ENCODE measurements at places on chromosomes 3 and 15.
A peak's percentile ranks its signal among the peaks of the same experiment; 100 is the strongest.

GRCh38 chr3:191138937-191139336, 60.1 kb upstream of the OSTN start:
- H3K27me3 ChIP-seq = no peaks in the 10 kb centered on the region
- H3K4me1 ChIP-seq = no peaks in the 10 kb centered on the region
- no peaks in the 10 kb centered on the region for H3K36me3 ChIP-seq
- no peak overlapping the region for H3K27ac ChIP-seq
- no peak overlapping the region for H3K4me3 ChIP-seq
- no peak for DNase-seq

- H3K36me3 ChIP-seq = no peaks in the 10 kb centered on the region
- H3K27ac ChIP-seq = peak overlapping the region; percentile 57
- H3K4me1 ChIP-seq = no peaks in the 10 kb centered on the region
- H3K27me3 ChIP-seq = no peaks in the 10 kb centered on the region
Observed at GRCh38 chr3:114418724-114419543, 125.1 kb downstream of the TIGIT start.

DNA sequence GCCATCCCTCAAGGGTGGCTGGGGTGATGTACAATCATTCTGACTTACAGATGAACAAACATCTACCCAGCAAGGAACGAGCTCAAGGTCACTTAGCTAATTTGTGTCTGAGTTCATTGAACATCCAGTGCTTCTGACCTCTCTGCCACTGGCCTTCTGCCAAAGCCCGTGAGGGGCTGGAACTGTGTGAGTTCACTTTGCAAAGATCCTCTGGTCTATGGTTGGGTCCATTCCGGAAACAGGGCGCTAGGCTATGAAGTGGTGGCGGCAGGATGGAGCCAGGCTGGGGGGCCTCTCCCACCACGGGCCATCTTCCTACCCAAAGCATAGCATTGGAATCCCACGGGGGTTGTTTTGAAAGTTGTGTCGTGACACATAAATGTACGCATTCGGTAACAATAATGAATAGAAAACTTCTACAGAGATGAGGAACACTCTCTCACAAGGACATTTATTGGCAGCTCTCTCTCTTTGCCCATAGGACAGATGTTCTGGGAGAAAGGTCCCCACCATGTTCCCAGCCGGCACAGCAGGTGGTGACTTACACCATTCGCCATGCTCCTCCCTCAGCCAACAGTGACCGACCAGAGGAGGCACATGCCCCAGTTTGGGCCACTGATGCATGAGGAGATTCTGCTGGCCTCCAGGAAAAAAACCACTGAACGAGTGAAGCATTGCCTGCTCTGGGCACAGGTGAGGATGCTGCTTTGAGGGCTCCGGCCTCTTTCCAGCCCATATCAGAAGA, 214.7 kb upstream of the CHRNA7 start:
- no peak for DNase-seq
- no peaks in the 10 kb centered on the region for H3K4me1 ChIP-seq
- no peak overlapping the region for H3K27ac ChIP-seq
- no peak overlapping the region for H3K4me3 ChIP-seq
- no peaks in the 10 kb centered on the region for H3K27me3 ChIP-seq

- no peak overlapping the region for H3K4me3 ChIP-seq
- no peak for DNase-seq
- H3K4me1 ChIP-seq = no peaks in the 10 kb centered on the region
- no peak overlapping the region for H3K27ac ChIP-seq
- no peaks in the 10 kb centered on the region for H3K27me3 ChIP-seq
Observed at GRCh38 chr15:76251717-76252116, 59.6 kb downstream of the ETFA start.

GRCh38 chr15:70672081-70672480, 91.3 kb downstream of the UACA start:
- H3K4me1 ChIP-seq = no peaks in the 10 kb centered on the region
- no peak overlapping the region for H3K4me3 ChIP-seq
- H3K27me3 ChIP-seq = no peaks in the 10 kb centered on the region
- H3K27ac ChIP-seq = no peak overlapping the region

- H3K4me3 ChIP-seq = no peak overlapping the region
- no peaks in the 10 kb centered on the region for H3K27me3 ChIP-seq
- no peak for DNase-seq
- H3K4me1 ChIP-seq = no peaks in the 10 kb centered on the region
- no peaks in the 10 kb centered on the region for H3K36me3 ChIP-seq
- no peak overlapping the region for H3K27ac ChIP-seq
Observed at GRCh38 chr3:9198899-9199335, 50.5 kb downstream of the SRGAP3 start.

- no peaks in the 10 kb centered on the region for H3K36me3 ChIP-seq
- no peaks in the 10 kb centered on the region for H3K27me3 ChIP-seq
- H3K27ac ChIP-seq = no peak overlapping the region
- DNase-seq = no peak
- no peak overlapping the region for H3K4me3 ChIP-seq
- no peaks in the 10 kb centered on the region for H3K4me1 ChIP-seq
Observed at GRCh38 chr3:95511828-95512227, 1302.6 kb upstream of the EPHA6 start.

GRCh38 chr3:104578558-104578957, 788.2 kb upstream of the ALCAM start:
- H3K4me1 ChIP-seq = no peaks in the 10 kb centered on the region
- DNase-seq = no peak
- no peaks in the 10 kb centered on the region for H3K27me3 ChIP-seq
- no peak overlapping the region for H3K27ac ChIP-seq

- H3K27ac ChIP-seq = no peak overlapping the region
- H3K36me3 ChIP-seq = no peaks in the 10 kb centered on the region
- no peak for DNase-seq
- no peaks in the 10 kb centered on the region for H3K27me3 ChIP-seq
Observed at GRCh38 chr15:100794008-100794407, 85.6 kb upstream of the ALDH1A3 start.

- no peak overlapping the region for H3K27ac ChIP-seq
- no peak for DNase-seq
- H3K4me3 ChIP-seq = no peak overlapping the region
- H3K27me3 ChIP-seq = no peaks in the 10 kb centered on the region
Observed at GRCh38 chr15:41048397-41048796, 67.7 kb downstream of the INO80 start.

DNA sequence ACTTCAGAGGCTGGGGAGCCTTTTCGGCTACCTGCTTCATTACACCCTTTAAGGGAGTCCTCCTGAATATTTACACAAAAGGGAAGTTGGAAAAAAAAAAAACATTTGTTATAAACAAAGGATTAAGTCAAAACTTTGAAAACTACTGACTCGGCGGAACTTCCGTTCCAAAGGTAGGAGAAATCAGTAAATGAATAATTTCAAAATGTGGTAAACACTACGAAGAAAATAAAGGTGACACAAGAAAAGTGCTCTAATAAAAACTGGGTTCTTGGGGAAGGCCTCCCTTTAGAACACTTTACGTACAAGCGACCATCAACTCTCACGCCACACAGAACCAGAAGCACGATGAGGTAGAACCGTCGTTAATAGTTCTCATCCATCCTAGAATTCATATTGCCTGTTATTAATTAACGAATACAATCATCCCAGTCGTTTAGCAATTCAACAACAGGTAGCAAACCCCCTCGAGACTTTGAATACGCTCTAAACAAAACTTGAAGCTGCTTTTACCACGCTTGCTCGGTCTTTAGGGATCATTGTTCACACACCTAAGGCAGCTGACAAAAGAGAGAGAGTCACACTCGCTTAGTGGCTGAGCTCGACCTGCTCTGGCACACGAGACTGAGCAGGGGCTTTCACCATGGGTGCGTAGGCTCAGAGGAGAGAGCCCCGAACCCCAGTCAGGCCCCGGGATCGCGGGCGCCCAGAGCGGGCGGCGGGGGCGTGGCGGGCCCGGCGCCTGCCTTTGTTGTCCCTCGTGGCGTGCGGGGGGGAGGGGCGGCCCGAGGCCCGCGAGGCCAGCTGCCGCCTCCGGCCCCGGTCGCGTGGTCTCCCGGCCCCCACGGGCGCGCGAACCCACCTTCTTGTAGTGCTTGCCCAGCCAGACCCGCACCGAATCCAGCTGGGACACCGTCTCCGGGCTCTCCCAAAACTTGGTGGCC, 680 bp downstream of the SMARCC1 start:
- DNase-seq = peak; percentile 53
- H3K27ac ChIP-seq = peak overlapping the region; percentile 94
- no peaks in the 10 kb centered on the region for H3K36me3 ChIP-seq
- no peaks in the 10 kb centered on the region for H3K4me1 ChIP-seq

GRCh38 chr3:164658125-164658524, 420.2 kb downstream of the SI start:
- no peaks in the 10 kb centered on the region for H3K36me3 ChIP-seq
- H3K27ac ChIP-seq = no peak overlapping the region
- no peaks in the 10 kb centered on the region for H3K4me1 ChIP-seq
- no peak overlapping the region for H3K4me3 ChIP-seq
- H3K27me3 ChIP-seq = no peaks in the 10 kb centered on the region

GRCh38 chr3:105243076-105243475, 123.6 kb upstream of the ALCAM start:
- H3K4me1 ChIP-seq = no peaks in the 10 kb centered on the region
- no peak for DNase-seq
- no peak overlapping the region for H3K4me3 ChIP-seq
- H3K36me3 ChIP-seq = no peaks in the 10 kb centered on the region

DNA sequence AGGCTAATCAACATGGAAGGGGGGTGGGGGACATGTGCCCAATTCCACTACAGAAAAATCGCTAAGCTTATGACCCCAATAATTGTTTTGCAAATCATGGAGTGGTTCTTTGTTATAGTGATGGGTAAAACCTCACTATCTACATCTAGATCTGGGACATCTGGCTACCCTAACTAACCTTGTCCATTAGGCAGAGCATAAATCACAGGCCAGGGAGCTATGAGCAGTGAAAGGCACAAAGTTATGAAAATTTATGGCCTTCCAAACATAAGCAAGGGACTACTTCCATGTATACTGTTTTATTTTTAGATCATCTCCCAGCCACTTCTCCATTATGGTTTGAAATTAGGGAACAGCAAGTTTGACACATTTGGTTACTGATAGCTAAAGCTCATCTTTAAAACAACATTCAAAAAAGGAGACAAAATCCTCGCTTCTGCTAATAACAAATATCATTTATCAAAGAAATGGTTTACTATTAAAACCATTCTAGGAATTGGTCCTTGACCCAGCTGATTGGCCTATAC, 78.3 kb downstream of the RSL24D1 start:
- no peaks in the 10 kb centered on the region for H3K4me1 ChIP-seq
- no peaks in the 10 kb centered on the region for H3K36me3 ChIP-seq
- H3K4me3 ChIP-seq = no peak overlapping the region
- H3K27ac ChIP-seq = no peak overlapping the region
- DNase-seq = no peak

GRCh38 chr3:193736616-193737015, 143.6 kb downstream of the OPA1 start:
- no peaks in the 10 kb centered on the region for H3K4me1 ChIP-seq
- no peaks in the 10 kb centered on the region for H3K36me3 ChIP-seq
- no peak overlapping the region for H3K27ac ChIP-seq
- no peak for DNase-seq

DNA sequence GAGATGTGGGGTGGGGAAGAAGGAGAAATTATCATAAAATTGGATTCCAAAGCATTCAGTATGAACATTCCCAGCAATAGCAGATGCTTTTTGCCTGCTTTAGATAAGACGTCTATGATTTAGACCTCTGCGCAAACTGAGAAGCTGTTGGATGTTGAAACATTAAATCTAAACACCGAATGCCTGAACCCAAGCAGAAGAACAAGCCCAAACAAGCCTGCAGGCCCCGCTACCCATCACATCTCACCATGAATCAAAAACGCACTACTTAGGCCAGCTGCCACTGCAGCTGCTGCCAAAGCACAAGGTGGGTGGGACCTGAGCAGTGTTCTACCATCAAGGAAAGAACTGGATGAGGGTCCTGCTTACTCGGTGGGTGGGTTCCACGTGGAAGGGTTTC, 24.4 kb upstream of the THBS1 start:
- H3K36me3 ChIP-seq = no peaks in the 10 kb centered on the region
- no peak overlapping the region for H3K4me3 ChIP-seq
- H3K4me1 ChIP-seq = no peaks in the 10 kb centered on the region
- no peaks in the 10 kb centered on the region for H3K27me3 ChIP-seq
- H3K27ac ChIP-seq = no peak overlapping the region

DNA sequence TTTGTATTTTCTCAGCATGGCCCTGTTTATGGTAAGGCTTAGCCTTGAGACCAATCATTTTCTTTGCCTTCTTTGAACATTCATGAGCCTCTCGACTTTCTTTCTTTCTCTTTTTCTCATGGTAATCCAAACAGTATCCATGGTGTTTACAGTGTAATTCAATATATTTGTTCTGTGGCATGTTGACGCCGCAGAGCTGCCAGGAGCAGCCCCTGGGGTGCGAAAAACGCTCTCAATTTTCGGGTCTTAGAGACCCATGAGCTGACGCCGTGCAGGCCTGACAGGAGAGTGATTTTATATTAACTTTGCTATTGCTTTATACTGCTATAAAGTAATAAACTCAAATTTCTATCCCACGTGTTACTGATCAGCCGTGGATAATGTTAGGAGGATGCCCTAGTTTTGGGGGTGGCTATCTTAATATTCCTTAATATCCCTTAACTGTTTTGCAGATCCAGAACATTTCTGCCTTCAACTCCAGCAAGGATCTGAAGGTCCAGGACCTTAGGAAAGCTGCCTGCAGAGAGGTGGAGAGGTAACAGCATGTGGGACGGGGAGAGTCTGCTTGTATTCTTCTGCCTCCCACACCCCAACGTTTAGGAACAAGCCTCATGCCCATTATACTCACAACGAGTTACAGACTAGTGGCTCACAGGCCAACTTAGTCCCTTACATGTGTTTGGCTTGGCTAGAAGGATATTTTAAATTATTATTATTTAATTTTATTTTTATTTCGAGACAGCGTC, 29.3 kb upstream of the MYO1E start:
- H3K4me3 ChIP-seq = no peak overlapping the region
- no peaks in the 10 kb centered on the region for H3K27me3 ChIP-seq
- H3K36me3 ChIP-seq = no peaks in the 10 kb centered on the region
- no peaks in the 10 kb centered on the region for H3K4me1 ChIP-seq
- no peak for DNase-seq

DNA sequence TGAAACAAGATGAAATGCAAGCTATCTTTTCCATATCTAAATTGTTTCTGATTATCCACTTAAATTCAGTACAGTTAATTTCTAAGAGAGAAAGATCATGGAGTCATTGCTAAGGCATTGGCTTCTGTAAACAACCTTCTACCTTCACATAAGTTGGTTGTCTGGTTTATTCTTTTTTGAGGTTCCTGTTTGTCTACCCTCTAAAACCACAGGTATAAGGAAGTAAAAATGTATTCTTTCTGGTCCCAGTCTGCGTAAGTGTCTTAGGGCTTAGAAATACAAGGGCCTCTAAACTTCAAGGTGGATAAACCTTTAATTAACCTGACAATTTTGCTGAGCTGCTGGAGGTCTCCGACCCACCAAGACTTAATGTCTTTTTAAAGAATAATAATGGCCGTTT, 3.6 kb upstream of the ATOSA start:
- no peak overlapping the region for H3K27ac ChIP-seq
- H3K4me3 ChIP-seq = no peak overlapping the region
- no peak for DNase-seq
- H3K4me1 ChIP-seq = no peaks in the 10 kb centered on the region
- no peaks in the 10 kb centered on the region for H3K27me3 ChIP-seq
- no peaks in the 10 kb centered on the region for H3K36me3 ChIP-seq

GRCh38 chr15:101528108-101528916, 38.8 kb upstream of the PCSK6 start:
- peak overlapping the region; percentile 43 for H3K27ac ChIP-seq
- no peak overlapping the region for H3K4me3 ChIP-seq
- H3K4me1 ChIP-seq = no peaks in the 10 kb centered on the region
- no peaks in the 10 kb centered on the region for H3K27me3 ChIP-seq
- H3K36me3 ChIP-seq = no peaks in the 10 kb centered on the region
- DNase-seq = peak; percentile 35

GRCh38 chr3:138370321-138370720, 21.9 kb downstream of the MRAS start:
- H3K27ac ChIP-seq = no peak overlapping the region
- H3K4me3 ChIP-seq = no peak overlapping the region
- no peaks in the 10 kb centered on the region for H3K27me3 ChIP-seq
- peaks cover 13% of the 10 kb centered on the region for H3K4me1 ChIP-seq

Data from uterus (tissue), 4 donors.